Testis (tissue), 5 donors: ENCODE measurements at places on chromosomes 3 and 15. TPM values are rescaled to one million over a fixed set of nuclear protein-coding genes. Genes with fewer than 3 reads are reported as not detected.

Gene EAF2
- total RNA-seq, result 4.8 TPM

Gene SV2B
- total RNA-seq, result 1.7 TPM

Gene PLSCR5
- total RNA-seq, result not detected

Gene HDGFL3
- total RNA-seq, result 87.1 TPM

Gene RPP25
- 15.9 TPM for total RNA-seq

Gene SEC11A
- total RNA-seq, result 88.9 TPM

Gene EPM2AIP1
- 17.4 TPM for total RNA-seq

Gene OSTN
- total RNA-seq, result not detected

Gene CLDN1
- 5.7 TPM for total RNA-seq

- no peak for DNase-seq
Observed at GRCh38 chr3:6448011-6448410, 412.9 kb upstream of the GRM7 start.

DNA sequence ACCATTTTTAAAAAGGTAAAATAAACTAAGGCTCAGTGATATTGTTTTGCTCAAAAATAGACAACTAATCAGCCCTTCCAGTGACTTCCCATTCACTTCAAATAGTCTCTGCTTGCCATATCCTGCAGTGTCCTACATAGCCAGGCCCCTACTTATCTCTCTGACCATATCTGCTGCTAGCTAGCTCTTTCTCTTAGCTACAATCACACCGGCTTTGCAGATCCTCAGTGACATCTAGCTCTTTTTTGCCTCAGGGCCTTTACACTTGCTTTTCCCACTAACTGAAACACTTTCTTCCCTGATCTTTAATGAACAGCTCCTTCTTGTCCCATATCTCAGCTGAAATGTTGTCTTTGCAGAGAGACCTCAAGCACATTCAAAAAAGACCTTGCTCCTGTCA is 161.3 kb downstream of the IL5RA start:
- no peak for DNase-seq

DNA sequence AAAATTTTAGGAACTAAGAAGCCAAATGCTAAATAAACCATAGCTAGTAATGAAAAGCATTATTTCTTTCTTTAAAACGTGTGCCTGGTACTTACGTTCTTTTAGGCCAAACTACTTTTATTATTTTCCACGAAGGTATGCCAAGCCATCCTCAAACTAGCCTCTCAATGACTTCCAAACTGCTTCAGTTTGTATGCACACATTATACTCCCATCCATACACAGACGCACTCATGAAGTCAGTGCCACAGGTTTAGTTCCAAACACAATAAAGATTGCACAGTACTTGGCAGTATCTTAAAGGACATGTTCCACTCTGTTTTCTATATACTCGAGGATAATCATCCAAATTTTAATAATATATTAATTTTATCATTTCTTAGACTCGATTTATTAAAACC is 609.2 kb upstream of the ZNF385D start:
- DNase-seq, result no peak

- DNase-seq, result peak; percentile 62
Observed at GRCh38 chr3:30518181-30518864, 88.1 kb upstream of the TGFBR2 start.

DNA sequence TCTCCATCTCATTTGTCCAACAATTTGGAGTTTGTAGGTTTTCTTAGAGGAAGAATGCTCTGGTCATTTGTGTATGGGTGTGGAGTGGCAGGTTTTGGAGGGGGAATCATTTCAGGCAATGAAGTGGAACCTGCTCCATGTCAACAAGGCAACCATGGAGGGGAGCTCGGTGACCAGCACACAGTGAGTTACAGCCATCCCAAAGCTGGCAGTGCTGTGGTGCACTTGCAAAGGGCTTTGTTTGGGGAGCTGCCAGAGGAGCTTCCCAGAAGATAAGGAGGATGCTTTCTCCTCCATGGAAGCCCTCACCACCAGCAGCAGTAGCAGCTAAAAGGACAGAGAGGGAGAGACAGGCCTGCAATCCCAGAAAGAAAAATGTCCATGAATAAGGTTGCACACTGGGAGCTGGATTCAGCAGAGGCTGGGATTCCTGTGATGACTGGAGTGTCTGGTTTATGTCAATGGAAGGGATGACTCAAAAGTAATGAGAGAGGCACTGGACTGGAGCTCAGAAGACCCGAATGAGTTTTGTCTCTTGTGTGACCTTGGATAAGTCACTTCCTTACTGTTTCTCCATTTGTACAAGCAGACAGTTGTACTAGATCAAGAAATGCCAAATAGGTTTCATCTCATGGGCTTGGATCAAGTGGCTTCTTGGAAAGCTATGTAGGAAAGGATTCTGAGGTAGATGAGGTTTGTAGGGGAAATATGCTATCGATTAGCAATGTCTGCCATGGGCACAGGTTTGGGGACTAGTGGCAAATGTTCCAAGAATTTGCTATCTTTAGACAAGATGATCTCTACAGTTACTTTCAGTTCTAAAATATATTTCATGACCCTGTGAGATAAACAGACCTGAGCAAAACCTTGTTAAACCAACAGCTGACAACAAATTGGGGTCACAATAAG is 27.2 kb upstream of the UBE2Q2 start:
- peak; percentile 15 for DNase-seq

DNA sequence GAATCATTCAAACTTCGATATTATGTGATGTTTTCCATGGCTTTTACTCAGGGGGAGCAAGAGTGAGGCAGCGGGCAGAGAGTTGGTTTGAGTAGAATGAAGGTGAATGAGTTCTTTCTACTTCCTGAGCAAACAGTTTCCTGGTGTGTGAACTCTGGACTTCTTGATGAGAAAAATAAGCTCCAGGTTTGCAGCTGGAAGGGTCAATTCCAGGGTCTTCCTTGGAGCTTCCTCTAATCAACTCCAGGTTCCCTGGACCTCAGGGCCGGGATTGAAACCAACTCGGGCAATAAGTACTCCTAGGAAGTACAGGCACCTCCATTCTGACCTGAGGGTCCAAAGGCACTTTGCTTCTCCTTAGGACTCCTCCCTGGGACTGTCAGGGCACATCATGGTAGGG is 243.6 kb upstream of the ONECUT1 start:
- DNase-seq, result no peak

DNA sequence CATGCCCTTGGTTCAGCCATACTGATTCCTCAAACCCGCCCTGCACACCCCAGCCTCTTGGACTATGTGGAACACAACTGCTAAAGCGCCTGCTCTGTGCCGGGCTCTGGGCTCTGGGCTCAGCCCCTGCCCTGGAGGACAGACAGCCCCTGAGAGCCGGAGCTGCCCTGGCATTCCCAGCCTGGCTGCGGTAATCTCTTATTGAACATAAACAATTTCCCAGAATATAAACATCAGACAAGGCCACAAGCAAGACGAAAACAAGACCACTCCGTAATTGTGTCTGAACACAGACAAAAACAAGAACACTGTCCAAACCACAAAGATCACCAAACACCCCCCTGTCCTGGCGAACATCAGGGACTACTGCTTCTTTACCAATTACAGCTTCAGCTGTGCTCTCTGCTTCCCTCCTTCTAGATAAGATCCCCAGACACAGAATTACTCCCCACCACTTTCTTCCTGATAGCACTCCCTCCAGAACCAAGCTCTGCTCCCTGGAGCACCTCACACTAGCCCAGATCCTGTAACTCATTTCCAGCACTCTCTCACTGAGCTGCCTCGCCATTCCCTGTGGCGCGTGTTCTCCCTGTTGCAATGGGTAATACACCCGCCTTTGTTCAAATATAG is 57.1 kb upstream of the TLE3 start:
- DNase-seq, result peak; percentile 65

DNA sequence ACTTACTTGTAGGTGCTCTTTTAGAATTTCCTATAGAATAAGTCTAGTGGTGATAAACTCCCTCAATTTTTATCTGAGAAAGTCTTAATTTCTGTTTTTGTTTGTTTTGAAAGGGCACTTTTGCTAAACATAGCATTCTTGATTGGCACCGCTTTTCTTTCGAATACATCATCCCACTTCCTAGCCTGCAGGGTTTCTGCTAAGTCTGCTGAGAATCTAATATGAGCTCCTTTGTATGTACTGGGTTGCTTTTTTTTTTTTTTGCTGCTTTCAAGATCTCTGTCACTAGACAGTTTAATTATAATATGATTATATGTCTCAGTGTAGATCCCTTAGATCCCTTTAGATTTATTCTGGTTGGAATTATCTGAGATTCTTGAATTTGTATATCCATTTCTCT is 21.5 kb downstream of the PFN2 start:
- DNase-seq, result no peak

DNA sequence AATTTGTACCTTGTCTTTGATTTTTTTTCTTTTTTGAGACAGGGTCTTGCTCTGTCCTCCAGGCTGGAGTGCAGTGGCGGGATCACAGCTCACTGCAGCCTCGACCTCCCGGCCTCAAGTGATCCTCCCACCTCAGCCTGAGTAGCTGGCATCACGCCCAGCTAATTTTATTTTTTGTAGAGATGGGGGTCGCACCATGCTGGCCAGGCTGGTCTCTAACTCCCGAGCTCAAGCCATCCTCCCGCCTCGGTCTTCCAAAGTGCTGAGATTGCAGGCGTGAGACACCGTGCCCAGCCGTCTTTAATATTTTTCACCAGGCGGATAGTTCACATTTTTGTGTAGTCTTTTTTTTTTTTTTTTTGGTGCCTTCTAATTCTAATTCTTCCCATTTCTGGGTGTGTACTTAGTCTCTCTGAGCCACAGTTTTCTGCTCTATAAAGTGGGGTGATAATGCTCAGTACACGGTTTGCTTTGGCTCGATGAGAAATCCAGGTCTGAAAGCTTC is 528 bp upstream of the TATDN2 start:
- DNase-seq, result no peak

DNA sequence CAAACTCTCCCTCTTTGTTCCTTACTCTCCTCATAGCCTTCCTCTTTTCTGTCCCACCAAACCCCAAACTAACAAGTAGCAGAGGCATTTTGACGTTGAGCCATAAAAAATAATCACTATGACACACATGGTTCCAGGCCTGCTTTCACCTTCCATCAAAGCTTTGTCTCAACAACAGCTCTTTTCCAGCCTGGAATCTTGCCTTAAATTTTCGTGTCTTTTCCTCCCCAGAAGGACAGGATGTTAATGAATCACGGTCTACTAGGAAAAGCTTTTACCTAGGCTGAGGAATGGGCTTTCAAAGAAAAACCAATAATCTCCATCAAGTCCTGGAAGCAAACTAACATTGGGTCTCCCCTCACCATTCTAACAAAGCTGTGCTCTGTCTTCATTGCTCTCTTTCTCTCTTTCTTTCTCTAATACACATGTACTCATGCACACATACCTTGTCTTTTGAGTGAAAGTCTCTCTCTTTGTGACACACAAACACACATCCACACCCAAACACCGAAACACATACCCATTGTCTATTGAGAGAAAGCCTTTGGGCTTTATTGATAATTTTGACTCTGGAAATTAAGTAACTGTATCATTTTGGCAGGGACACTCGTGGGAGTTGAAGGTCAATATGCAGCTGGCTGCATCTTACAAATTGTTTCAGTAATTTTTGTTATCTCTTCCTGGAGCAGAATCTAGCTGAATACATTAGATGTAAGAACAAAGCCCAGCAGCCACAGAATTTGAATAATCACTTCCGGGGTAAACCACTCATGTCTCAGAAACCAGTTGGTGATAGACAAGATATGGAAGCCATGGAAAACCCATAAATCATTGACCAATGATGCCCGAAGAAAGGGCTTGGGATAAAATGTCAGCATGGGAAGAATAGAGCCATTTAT is 107.4 kb upstream of the SLC4A7 start:
- DNase-seq, result peak; percentile 71

GRCh38 chr3:189529889-189530471 is 101.2 kb upstream of the TP63 start:
- DNase-seq, result no peak

DNA sequence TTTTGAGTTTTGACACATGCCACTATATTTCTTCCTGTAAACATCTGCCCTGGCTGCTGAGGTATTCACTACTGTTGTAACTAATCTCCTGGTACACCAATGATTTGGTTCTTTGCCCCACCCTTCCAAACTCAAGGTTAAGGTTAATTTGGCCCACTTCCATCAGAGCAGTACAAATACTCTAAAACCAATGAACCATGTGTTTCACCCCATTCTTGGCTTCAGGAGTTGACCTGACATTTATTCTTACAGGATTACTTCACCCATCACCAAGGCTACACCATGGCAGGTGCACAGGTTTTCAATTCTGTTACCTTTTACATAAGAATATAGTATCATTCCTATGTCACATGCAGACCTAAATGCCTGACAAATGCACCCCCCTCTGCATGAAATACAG is 1179.9 kb downstream of the ZPLD1 start:
- DNase-seq, result no peak

DNA sequence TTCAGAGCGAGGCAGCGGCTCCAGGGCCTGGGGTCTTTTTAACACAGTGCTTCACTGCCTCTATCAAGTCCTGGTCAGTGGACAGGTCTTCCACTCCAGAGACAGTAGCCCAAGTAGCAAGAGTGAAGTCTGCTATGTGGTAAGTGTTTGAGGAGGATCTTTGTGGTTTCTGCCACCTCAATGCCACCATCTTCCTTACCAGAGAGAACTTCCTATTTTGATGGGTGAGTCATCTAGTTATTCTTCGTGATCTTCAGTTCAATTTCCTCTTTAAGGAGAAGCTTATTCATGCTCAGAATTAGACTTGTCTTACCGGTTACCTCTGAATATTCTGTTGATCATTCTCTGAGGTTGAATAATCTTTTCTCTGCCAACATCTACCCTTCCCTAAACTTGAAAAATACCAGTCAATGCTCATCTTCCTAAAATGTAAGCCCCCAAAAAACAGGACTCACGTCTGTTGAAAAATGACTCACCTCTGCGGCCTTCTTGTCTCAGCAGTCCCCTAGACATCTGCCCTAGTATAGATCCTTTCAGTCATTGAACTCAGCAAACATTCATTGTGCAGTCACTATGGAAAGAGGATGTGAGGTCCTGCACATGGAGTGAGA is 32.2 kb upstream of the BCL6 start:
- no peak for DNase-seq

DNA sequence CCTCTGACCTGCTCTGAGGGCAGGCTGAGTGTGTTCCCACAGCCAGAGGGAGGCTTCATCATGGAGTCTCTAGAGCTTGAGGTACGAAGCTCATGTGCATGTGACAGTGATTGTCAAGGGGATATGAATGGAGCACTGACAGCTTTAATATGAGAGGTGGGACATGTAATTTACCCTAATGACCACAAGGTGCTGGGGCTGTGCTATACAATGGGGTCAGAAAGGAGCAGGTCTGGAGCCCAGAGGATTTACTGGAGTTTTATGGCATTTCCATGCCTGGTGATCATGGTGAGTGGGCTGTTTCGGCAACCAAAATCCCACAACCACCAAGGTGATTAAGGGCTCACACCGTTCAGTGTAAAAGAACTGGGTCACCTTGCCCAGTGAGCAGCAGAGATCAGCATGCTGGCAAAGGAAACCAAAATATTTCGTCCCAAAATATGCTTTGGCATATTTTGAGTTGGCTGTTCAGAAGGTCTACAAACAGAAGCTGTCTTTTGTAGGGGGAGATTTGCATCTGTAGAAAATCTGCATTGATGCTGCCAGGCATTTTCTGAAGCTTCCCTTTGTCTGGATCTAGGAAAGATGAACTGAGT is 40.1 kb upstream of the RASGRF1 start:
- DNase-seq, result no peak

GRCh38 chr15:39140060-39140604 is 440.7 kb upstream of the THBS1 start:
- no peak for DNase-seq
